ENCODE measurements at places on chromosomes 1 and 21. TPM values are rescaled to one million over a fixed set of nuclear protein-coding genes. Genes with fewer than 3 reads are reported as not detected.
A peak's percentile ranks its signal among the peaks of the same experiment; 100 is the strongest.

GRCh38 chr1:230073371-230074035 is 6.5 kb downstream of the GALNT2 start:
- DNase-seq: no peak
- H3K36me3 ChIP-seq: peaks cover 2% of the 10 kb centered on the region
- no peaks in the 10 kb centered on the region for H3K27me3 ChIP-seq
- no peak overlapping the region for H3K27ac ChIP-seq
- no peak overlapping the region for H3K4me3 ChIP-seq
- H3K4me1 ChIP-seq: peaks cover 26% of the 10 kb centered on the region

- DNase-seq: no peak
- no peaks in the 10 kb centered on the region for H3K27me3 ChIP-seq
- H3K27ac ChIP-seq: no peak overlapping the region
- peaks cover under 1% of the 10 kb centered on the region for H3K4me1 ChIP-seq
- H3K36me3 ChIP-seq: no peaks in the 10 kb centered on the region
- H3K4me3 ChIP-seq: no peak overlapping the region
Measured at GRCh38 chr21:42472521-42472920, 23.5 kb downstream of the RSPH1 start.

GRCh38 chr21:43646550-43647260 is 12.6 kb downstream of the HSF2BP start:
- H3K36me3 ChIP-seq: no peaks in the 10 kb centered on the region
- H3K27me3 ChIP-seq: no peaks in the 10 kb centered on the region
- H3K27ac ChIP-seq: no peak overlapping the region
- no peak overlapping the region for H3K4me3 ChIP-seq
- H3K4me1 ChIP-seq: no peaks in the 10 kb centered on the region
- peak; percentile 91 for DNase-seq

DNA sequence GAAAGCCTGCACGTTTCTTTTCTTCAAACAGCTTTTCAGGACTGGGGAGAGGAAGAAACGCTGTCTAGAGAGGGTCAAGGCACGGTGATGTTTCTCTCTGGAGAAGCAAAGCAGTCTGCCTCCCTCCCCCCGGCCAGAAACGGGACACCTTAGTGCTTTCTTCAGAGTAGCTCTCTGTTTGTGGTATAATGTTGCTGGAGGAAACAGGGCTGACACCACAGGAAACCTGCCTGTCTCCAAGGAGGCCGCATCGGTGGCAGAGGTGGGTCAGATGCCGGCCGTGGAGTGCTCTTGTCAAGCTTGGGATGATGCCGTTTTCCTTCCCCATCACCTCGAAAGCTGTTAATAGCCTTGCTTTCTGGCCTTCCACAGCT is 139.4 kb downstream of the DHRS3 start:
- H3K4me3 ChIP-seq: no peak overlapping the region
- no peak for DNase-seq
- H3K27ac ChIP-seq: peak overlapping the region; percentile 94
- H3K4me1 ChIP-seq: peaks cover 74% of the 10 kb centered on the region
- H3K27me3 ChIP-seq: no peaks in the 10 kb centered on the region
- H3K36me3 ChIP-seq: peaks cover 2% of the 10 kb centered on the region

The MYOG gene
- 480 TPM for total RNA-seq

The CPT2 gene
- 11.7 TPM for total RNA-seq

Measured in muscle of leg (tissue), 16 donors.